ENCODE measurements at places on chromosomes 16 and 17.

GRCh38 chr16:47734081-47734857, 273.1 kb downstream of the PHKB start:
- DNase-seq: no peak

DNA sequence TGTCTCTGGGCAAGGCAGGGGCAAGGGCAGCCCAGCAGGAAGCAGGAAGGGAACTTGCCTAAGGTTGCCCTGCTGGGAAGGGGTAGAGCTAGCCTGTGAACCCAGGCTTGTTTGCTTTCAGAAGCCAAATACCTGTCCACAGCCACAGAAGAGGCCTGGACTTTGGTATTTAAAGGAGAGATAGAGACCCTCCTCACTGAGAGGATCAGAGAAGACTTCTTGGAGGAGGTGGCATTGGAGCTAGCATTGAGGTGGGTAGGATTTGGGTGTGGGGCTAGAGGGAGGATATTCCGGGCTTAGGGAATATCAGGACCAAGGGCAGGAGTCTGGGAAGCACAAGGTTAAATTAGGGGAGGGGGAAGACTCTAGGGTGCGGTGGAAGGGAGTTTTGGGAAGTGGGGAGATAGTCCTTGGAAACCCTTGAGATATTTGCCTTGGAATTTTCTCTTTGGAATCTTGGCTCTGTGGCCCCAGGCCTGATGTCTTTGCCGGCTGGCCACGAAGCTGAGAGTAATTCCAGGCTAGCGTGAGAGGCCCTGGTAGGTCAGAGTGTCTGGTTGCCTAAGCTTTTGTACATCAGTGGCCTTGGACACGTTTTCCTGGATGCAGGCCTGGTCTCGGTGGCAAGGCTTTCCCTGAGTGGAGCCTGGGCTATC, 13.1 kb upstream of the ETV4 start:
- no peak for DNase-seq

DNA sequence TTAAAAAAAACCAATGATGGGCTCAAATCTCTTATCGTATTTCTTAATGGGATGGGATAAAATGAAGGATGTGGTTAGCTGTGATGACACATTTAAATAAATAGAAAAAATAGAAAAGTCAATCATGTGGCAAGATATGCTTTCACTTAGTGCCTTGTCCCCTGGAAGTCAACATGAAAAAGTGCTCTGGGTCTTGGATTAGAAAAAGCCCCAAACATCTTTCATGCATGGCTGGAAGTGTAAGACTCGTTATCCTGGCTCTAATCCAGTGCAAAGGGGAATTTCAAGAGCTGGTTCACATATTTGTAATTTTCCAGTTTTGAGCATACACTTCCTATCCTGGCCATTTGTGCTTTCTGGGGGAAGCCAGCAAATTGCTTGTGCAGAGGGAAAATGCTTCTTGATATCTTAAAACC, 160.9 kb downstream of the MAP2K6 start:
- DNase-seq: peak; percentile 74

DNA sequence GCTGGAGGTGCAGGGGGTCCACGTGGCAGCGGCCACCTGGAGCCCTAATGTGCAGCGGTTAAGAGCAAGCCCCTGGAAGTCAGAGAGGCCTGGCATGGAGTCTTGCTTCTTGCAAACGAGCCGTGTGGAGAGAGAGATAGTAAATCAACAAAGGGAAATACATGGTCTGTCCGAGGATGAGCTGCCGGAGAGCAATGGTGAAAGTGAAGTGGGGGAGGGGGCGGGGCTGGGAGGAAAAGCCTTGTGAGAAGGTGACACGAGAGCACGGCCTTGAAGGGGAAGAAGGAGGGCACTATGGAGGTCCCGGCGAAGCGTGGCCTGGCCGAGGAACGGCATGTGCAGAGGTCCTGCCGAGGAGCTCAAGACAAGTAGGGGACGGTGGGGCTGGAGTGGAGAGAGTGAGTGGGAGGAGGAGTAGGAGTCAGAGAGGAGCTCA, 6.0 kb upstream of the SERPINF1 start:
- DNase-seq: no peak

GRCh38 chr17:61076621-61077031, 323.0 kb upstream of the TBX2 start:
- no peak for DNase-seq

- no peak for DNase-seq
These were observed 20.5 kb upstream of the SPACA3 start for GRCh38 chr17:32971171-32971570.

- DNase-seq: peak; percentile 53
These were observed 650 bp downstream of the KIAA0753 start for GRCh38 chr17:6639586-6640535.

DNA sequence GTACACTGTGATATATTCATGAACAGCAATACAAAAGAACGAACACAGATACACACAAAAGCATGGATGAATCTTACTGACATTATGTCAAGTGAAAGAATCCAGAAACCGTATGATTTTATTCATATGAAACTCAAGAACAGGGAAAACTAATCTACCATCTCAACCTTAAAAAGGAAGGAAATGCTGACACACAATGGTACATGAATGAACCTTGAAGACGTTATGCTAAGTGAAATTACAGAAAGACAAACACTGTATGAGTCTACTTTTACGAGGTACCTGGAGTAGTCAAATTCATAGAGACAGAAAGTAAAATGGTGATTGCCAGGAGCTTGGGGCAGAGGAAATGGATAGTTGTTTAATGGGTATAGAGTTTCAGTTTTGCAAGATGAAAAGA, 8.7 kb upstream of the PRKCB start:
- no peak for DNase-seq

DNA sequence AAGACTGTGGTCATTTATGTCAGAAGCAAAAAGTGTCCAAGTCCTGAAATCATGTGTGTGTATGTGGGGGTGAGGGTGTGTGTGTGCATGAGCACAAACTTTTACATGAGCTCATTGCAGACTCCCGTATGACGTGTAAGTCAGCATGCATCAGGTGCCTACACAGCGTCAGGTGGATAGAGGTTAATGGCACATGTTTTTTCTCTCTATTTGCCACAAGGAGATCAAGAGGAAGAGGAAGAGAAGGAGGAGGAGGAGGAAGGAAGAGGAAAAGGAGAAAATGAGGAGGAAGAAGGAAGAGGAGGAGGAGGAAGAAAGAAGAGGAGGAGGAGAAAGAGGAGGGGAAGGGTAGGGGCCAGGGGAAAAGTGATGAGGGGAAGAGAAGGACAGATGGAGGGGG, 178.0 kb upstream of the DYNLRB2 start:
- no peak for DNase-seq

- DNase-seq: peak; percentile 40
These were observed 1.0 kb downstream of the TELO2 start for GRCh38 chr16:1494129-1494640.

- DNase-seq: no peak
These were observed 47.0 kb upstream of the SREBF1 start for GRCh38 chr17:17883801-17884200.

DNA sequence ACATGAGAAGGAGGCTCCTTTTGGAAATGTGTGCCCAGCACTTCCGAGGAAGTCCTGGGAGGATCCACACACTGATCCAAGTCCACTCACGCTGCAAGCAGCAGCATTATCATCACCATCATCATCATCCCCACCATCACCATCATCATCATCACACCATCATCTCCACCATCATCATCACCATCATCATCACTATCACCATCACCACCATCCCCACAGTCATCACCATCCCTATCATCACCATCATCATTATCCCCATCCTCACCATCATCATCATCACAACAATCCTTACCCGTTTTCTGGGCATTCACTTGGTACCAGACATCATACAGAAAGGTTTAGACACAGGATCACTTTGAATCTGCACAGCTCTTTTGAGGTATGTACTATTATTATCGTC, 47.8 kb upstream of the ACSF3 start:
- no peak for DNase-seq

GRCh38 chr16:57571098-57571497, 28.7 kb downstream of the ADGRG5 start:
- DNase-seq: no peak

DNA sequence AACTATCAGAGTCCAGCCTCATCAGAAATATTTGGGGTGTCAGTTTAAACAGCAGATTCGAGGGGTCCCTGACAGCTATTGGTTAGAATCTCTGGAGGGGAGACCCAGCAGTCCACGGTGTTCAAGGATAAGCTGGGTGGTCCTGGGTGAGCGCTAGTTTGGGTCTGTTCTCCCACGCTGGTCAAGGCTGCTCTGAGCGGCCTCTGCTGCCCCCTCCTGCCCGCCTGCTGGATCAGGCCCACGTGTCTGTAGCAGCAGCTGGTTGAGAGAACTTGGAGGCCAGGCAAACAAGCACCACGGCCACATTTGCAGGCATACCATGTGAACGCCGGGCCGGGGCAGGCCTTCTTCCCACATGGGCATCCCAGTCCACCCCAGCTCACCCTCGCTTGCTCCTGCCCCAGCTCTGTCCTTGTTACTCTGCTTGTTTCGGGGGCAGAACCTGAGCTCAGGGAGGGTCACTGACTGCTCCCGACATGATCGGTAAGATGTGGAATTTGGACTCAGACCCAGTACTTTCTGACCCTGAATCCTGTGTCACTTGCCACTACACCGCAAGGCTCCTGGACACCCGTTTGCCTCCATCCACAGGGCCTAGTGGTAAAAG, 7.4 kb downstream of the FOXF1 start:
- DNase-seq: peak; percentile 53

GRCh38 chr17:77451894-77452852, 311.4 kb downstream of the SEC14L1 start:
- DNase-seq: no peak

GRCh38 chr17:70879401-70879800, 710.1 kb downstream of the KCNJ2 start:
- DNase-seq: no peak

DNA sequence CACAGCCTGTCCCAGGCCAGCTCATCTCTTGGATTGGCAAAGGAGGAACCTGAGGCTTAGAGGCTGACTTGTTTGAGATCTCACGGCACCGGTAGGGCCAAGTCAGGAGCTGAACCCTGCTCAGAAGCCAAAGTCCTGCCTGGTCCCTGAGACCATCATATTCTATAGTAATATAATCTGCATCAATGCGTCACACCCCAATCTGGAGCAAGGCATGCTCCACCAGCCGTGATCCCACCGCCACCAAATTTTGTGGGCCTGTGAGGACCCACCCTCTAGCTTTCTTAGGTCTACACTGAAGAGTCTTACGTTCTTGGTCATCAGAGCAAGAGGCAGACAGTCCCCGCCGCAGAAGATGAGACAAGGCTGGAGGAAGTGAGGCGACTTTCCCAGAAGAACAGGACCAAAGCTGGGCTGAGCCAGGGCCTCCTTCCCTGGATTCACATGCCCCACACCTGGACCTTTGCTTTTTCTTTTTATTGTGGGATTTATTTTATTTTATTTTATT, 2.7 kb downstream of the SULT1A1 start:
- DNase-seq: no peak

DNA sequence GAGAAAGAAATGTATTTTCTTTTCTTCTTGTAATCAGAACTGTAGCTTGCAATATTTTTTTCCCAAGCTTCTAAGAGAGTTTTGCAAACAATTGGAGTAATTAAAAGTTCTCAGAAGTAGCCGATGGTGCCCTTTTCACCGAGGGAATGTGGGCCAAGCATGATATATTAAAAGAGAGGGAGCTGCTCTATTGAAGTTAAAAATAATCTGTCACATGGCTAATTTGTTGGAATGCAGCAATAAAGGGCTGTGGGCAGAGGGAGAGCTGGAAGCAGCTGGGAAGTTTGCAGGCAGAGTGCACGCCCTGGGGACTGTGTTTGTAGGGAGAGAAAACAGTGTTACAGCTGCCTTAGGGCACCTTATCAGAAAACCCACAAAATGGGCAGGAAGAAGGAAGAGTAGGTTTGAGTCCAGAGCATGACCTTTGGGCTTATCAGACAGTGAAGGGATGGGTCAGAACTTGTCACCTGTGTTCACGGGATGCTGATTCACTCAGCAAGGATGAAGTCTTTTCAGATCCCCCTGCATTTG, 18.5 kb upstream of the TERF2 start:
- peak; percentile 41 for DNase-seq

- DNase-seq: peak; percentile 51
These were observed 14.0 kb downstream of the VPS53 start for GRCh38 chr17:700504-701094.

DNA sequence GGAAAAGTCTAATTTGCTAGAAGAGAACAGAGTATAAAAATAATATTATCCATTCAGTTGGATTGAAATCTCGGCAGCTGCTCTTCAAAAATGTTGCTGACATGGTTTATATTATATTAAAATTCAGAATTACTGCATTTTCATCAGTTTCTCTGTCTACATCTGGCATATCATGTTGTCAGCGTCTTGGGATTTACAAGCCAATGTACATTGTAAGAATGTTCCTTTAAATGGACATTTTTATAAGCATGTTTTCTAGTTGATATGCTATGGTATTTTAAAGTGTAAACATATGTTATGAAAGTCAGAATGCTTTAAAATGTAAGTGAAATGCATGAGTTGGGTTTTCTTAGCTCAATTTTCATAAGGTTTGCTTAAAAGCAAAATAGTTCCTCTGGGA, 528.1 kb upstream of the CDH8 start:
- no peak for DNase-seq

GRCh38 chr16:54286090-54286365, 559 bp downstream of the IRX3 start:
- DNase-seq: no peak

GRCh38 chr17:81400996-81401722, 5.9 kb downstream of the BAHCC1 start:
- no peak for DNase-seq

DNA sequence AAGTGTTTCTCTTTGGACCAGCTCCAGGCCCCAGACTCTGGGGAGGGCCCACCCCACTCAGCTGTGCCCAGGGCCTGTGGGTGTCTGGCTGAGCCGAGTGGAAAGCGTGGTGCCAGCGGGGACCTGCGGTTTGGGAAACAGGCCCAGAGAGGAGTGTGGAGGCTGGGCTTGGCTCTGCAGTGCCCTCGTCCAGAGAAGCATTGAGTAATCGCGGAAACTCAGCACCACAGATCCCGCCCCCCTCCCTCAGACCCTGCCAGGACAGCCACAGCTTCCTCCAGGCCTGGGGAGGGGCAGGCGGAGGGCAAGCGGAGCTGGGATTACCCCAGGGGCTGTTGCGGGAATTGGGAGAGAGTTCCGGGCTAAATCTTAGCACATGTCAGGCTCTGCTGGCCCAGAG, 14.6 kb upstream of the PITPNA start:
- peak; percentile 75 for DNase-seq

DNA sequence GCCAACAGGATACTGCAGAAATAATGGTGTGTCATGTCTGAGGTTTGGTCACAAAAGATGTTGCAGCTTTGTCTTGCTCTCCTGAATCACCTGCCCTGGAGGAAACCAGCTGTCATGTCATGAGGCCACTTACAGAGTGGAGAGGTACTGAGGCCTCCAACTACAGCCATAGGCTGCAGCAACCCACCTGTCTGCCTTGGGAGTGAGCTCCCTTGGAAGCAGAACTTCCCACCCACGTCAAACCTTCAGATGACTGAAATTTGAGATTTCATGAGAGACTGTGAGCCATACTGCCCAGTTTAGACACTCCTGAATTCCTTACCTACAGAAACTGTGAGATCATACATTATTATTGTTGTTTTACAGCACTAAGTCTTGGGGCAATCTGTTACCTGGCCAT, 475.9 kb downstream of the HS3ST3B1 start:
- DNase-seq: no peak

GRCh38 chr17:74842146-74842598, 17.5 kb downstream of the GRIN2C start:
- peak; percentile 44 for DNase-seq
